ENCODE measurements at places on chromosomes 2 and 18. TPM values are rescaled to one million over a fixed set of nuclear protein-coding genes. Genes with fewer than 3 reads are reported as not detected.

- no peak for DNase-seq
Measured at GRCh38 chr2:80050246-80050645, 254.3 kb downstream of the LRRTM1 start.

- no peak for DNase-seq
Measured at GRCh38 chr2:199707593-199708185, 143.3 kb downstream of the FTCDNL1 start.

Gene GATA6
- total RNA-seq = 5.0 TPM

DNA sequence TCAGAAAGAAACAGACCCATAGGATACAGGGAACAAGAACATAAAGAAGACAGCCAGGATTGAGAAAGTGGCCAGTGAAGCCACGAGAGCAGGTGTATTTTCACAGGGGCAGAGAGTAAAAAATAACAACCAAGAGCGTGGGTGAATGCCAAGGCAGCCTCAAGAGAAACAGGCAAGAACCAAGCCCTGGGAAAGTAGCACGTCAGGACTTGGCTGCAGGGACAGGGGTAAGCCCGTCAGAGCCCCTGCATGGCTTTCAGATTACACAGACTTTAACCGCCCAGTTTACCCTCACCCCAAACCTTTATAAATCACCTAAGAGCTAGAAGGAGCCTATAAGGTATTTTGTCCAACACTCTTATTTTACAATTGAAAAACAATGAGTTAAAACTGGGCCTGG is 43.7 kb downstream of the ARL4C start:
- DNase-seq = no peak

All from lower leg skin (tissue), 4 donors.